ENCODE measurements at places on chromosomes 1 and 21. TPM values are rescaled to one million over a fixed set of nuclear protein-coding genes. Genes with fewer than 3 reads are reported as not detected.

Gene LCE1C
- not detected for total RNA-seq

DNA sequence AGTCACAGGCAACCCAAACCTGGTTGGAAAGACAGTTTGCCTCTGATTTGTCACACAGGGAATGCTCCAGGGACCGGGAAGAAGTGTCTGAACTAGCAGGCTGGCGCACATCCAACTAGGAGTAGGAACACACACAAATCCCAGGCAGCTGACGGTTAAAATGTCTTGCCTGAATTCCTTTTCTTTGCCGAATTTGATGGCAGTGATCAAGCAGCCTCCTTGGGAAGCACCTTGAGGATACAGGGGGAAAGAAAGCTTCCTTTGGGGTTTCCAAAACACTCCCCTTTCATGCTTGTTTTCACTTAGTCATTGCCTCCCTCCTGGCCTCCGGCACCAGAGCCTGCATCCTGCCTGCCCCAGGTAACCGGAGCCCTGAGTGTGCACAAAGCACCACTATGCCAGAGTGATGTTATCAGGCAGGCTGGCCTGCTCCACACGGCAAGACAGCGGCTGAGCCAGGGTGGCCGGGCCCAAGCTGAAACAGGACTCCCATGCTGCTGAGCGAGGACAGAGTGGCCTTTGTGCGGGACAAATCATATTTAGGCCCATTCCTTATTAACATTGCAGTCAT, 193.8 kb downstream of the LMX1A start:
- no peaks in the 10 kb centered on the region for H3K27me3 ChIP-seq
- H3K27ac ChIP-seq: no peak overlapping the region
- H3K4me3 ChIP-seq: no peak overlapping the region
- no peaks in the 10 kb centered on the region for H3K4me1 ChIP-seq
- no peak for DNase-seq
- H3K36me3 ChIP-seq: no peaks in the 10 kb centered on the region

Gene SLC30A10
- not detected for total RNA-seq

DNA sequence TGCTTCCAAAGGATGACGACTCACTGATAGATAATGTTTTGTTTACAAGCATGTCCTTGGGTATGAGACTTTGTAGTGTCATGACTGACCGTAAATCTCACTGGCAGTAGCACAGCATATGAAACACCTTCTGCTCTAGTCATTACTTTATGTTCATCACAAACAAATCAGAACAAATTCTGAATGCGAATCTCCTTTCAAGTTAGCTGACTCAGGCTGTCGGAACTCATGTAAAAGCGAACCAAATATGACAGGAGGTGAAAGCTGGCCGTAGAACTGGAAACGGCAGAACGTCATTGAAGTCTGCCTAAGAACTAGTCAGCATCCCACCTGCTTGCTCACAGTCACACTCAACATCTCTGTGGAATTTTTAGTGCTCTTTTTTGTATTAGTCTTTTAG, 143.9 kb downstream of the RGS7 start:
- no peak overlapping the region for H3K4me3 ChIP-seq
- no peaks in the 10 kb centered on the region for H3K27me3 ChIP-seq
- no peak for DNase-seq
- no peaks in the 10 kb centered on the region for H3K36me3 ChIP-seq
- H3K27ac ChIP-seq: no peak overlapping the region
- no peaks in the 10 kb centered on the region for H3K4me1 ChIP-seq

- no peak for DNase-seq
- no peaks in the 10 kb centered on the region for H3K36me3 ChIP-seq
- H3K27me3 ChIP-seq: no peaks in the 10 kb centered on the region
- no peak overlapping the region for H3K4me3 ChIP-seq
- no peaks in the 10 kb centered on the region for H3K4me1 ChIP-seq
Observed at GRCh38 chr21:16583556-16583955, 853.8 kb downstream of the USP25 start.

GRCh38 chr21:37673801-37674575, 242.3 kb downstream of the KCNJ6 start:
- DNase-seq: no peak
- peaks cover 38% of the 10 kb centered on the region for H3K27me3 ChIP-seq
- H3K36me3 ChIP-seq: no peaks in the 10 kb centered on the region
- H3K4me3 ChIP-seq: no peak overlapping the region

Gene GMEB1
- total RNA-seq: 18.4 TPM

- no peaks in the 10 kb centered on the region for H3K4me1 ChIP-seq
- no peak overlapping the region for H3K4me3 ChIP-seq
- no peaks in the 10 kb centered on the region for H3K27me3 ChIP-seq
- no peak for DNase-seq
- H3K27ac ChIP-seq: no peak overlapping the region
- no peaks in the 10 kb centered on the region for H3K36me3 ChIP-seq
Observed at GRCh38 chr1:186518822-186519381, 58.0 kb upstream of the PDC start.

Gene OR10K2
- total RNA-seq: not detected

DNA sequence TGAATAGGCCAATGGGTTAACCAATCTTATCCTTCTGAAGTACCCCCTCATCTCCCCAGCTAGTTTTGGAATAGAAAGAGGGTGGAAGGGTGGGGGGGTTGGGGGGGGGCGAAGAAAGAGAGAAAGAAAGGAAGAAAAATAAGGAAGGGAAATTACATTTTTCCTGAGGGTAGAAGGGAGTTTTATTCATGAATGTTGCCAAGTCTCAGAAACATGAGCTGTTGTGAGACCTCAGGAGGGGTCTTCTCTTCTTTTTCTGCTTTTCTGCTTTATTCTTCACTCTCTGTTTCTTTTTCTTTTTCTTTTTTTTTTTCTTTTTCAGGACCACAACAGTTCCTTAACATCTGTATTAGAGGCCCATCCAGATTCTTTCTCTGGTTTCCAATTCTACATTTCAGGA, 6.0 kb upstream of the TRIM67 start:
- no peak overlapping the region for H3K4me3 ChIP-seq
- no peak overlapping the region for H3K27ac ChIP-seq
- no peaks in the 10 kb centered on the region for H3K4me1 ChIP-seq
- peaks cover 30% of the 10 kb centered on the region for H3K27me3 ChIP-seq

Gene DFFB
- total RNA-seq: 14.9 TPM

- no peak for DNase-seq
- no peak overlapping the region for H3K4me3 ChIP-seq
- H3K27ac ChIP-seq: no peak overlapping the region
- no peaks in the 10 kb centered on the region for H3K36me3 ChIP-seq
- H3K4me1 ChIP-seq: no peaks in the 10 kb centered on the region
Observed at GRCh38 chr1:151737479-151737878, 16.2 kb downstream of the RIIAD1 start.

DNA sequence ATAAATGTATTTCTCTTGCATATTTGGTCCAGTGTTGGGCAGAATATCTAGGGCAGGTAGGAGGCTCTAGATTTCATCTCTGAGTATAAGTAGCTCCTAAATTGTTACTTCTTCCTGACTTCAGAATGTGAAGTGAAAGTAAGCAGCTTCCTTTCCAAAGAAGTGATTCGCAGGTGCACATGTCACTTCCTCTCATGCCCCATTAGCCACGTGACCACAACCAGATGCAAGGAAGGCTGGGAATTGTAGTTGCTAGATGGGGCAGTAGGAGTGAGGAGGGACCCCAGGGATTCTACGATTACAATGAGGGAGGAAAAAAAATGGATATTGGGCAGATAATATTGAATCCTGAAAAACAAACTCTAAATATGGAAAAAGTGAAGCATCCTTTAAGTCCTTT, 113.2 kb upstream of the CYYR1 start:
- H3K4me3 ChIP-seq: no peak overlapping the region
- H3K4me1 ChIP-seq: no peaks in the 10 kb centered on the region
- H3K27ac ChIP-seq: peak overlapping the region; percentile 33
- DNase-seq: peak; percentile 53

GRCh38 chr1:51070011-51070410, 32.0 kb upstream of the C1orf185 start:
- peaks cover 5% of the 10 kb centered on the region for H3K27me3 ChIP-seq
- H3K4me3 ChIP-seq: no peak overlapping the region
- no peak for DNase-seq

DNA sequence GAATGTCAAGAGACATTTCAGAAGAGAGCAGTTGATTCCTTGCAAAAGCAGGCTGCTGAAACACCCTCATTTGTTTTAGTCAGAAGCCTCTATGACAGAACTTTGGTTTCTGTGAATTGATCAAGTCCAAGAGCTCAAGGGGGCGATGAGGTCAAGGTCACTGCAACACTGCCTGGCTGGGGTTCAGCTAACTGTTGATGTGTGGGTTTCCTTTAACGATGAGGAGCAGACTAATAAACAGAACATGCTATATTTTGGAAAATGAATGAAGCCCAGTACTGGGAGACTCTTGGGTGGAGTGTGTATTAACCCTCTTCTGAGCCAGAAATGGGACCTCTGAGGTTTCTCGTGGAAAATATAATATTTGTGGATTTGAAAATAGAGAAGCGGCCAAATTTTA, 109.3 kb downstream of the ZC3H11B start:
- H3K4me3 ChIP-seq: no peak overlapping the region
- no peaks in the 10 kb centered on the region for H3K36me3 ChIP-seq
- no peaks in the 10 kb centered on the region for H3K27me3 ChIP-seq
- no peaks in the 10 kb centered on the region for H3K4me1 ChIP-seq
- H3K27ac ChIP-seq: no peak overlapping the region
- DNase-seq: no peak

Gene TBX19
- 3.5 TPM for total RNA-seq

- H3K27me3 ChIP-seq: no peaks in the 10 kb centered on the region
- no peak for DNase-seq
- no peak overlapping the region for H3K4me3 ChIP-seq
Observed at GRCh38 chr1:182917378-182917777, 35.6 kb downstream of the SHCBP1L start.

Gene KPRP
- not detected for total RNA-seq

GRCh38 chr1:185696422-185697150, 37.6 kb upstream of the HMCN1 start:
- peaks cover 20% of the 10 kb centered on the region for H3K4me1 ChIP-seq
- no peak overlapping the region for H3K27ac ChIP-seq
- no peak for DNase-seq

GRCh38 chr1:168218658-168219057, 7.1 kb upstream of the SFT2D2 start:
- no peaks in the 10 kb centered on the region for H3K36me3 ChIP-seq
- H3K27me3 ChIP-seq: no peaks in the 10 kb centered on the region
- no peak overlapping the region for H3K4me3 ChIP-seq
- no peak overlapping the region for H3K27ac ChIP-seq
- no peak for DNase-seq

All from T-cell (primary cell).